ENCODE measurements at places on chromosomes 3 and 15.

GRCh38 chr3:144665567-144666053 is 694.0 kb downstream of the DIPK2A start:
- no peak for DNase-seq

GRCh38 chr3:177781686-177782161 is 584.4 kb upstream of the TBL1XR1 start:
- no peak for DNase-seq

- DNase-seq = no peak
Observed at GRCh38 chr15:78016860-78017259, 60.7 kb downstream of the TBC1D2B start.

DNA sequence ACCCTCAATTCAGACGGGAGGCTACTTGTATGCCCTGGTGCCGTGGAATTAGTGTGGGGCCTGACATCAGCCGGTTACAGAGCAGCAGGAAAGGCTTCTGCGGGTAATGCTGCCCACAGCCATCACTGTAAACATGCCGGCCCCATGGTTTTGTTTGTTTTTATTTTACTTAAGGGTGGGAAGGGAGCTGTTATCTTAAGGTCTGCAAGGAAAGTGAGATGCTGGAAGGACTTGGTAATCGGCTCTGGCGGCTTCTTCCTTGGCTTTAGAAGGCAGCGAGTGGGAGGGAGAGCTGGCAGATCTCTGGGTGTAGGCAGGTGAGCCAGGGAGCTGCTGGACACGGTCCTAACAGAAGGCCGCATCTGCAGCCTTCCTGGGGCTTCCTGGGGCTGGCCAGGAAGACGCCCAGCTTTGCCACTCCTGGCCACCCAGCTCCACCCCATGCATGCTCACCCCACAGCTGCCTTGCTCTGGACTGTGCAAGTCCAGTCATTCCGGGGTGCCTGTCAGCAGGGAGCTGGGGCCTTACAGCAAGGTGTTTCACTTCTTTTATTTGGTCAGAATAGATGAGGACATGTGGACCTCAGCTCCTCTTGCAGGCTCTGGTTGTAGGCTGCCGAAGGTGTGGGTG is 54.1 kb upstream of the FURIN start:
- DNase-seq = no peak

GRCh38 chr15:72139667-72140066 is 21.5 kb downstream of the SENP8 start:
- DNase-seq = no peak

DNA sequence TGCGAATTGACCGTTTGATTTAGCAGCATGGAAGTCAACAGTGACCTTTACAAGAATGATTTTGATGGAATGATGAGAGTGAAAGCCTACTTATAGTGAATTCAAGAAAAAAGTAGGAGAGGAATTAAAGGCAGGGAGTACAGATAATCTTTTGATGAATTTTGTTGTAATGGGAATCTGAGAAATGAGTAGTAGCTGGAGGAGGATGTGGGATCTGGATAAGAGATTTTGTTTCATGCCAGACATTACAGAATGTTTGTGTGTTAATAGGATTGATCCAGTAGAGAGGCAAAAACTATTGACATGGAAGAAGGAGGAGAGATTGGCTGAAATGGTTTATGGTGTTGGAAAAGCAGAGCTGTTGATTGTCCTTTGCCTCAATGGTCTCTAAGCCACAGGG is 17.4 kb upstream of the ZNF609 start:
- no peak for DNase-seq

GRCh38 chr3:165783383-165783782 is 53.8 kb downstream of the BCHE start:
- no peak for DNase-seq

GRCh38 chr3:18376682-18377081 is 48.5 kb downstream of the SATB1 start:
- no peak for DNase-seq

- no peak for DNase-seq
Observed at GRCh38 chr15:62476163-62476562, 311.1 kb upstream of the C2CD4B start.

DNA sequence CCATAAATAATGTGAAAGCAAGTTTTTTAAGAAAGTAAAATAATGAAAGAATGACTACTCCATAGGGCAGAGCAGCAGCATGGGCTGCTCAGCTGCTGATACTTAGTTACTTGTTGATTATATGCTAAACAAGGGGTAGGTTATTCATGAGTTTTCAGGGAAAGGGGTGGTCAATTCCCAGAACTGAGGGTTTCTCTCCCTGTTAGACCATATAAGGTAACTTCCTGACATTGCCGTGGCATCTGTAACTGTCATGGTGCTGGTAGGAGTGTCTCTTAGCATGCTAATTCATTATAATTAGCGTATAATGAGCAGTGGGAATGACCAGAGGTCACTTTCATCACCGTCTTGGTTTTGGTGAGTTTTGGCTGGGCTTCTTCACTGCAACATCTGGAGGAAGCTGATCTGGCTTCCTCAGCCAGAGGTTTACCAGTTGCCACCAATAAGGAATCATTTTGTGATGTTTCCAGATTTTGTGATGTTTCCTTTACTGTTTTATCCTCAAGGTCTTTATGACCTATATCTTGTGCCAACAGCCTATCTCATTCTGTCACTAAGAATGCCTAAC is 121.8 kb upstream of the CHL1 start:
- DNase-seq = no peak

DNA sequence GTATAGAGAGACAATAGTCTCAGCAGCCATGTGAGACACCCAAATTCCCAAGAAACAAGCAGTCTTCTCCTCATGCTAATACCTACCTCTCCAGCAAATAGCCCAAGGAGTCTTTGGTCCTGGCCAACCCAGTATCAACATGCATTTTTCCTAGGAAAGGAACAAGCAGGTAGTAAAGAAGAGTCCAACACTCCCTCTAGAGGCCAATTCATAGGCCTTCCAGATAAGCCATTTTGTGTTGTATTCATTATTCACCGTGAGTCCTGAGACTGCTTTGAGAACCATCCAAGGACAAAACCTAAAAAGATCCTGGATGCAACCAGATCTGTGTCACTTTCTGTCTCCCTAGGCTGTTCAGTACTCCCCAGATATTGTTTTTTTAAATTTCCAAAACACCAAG is 63.6 kb upstream of the SNTN start:
- DNase-seq = no peak

DNA sequence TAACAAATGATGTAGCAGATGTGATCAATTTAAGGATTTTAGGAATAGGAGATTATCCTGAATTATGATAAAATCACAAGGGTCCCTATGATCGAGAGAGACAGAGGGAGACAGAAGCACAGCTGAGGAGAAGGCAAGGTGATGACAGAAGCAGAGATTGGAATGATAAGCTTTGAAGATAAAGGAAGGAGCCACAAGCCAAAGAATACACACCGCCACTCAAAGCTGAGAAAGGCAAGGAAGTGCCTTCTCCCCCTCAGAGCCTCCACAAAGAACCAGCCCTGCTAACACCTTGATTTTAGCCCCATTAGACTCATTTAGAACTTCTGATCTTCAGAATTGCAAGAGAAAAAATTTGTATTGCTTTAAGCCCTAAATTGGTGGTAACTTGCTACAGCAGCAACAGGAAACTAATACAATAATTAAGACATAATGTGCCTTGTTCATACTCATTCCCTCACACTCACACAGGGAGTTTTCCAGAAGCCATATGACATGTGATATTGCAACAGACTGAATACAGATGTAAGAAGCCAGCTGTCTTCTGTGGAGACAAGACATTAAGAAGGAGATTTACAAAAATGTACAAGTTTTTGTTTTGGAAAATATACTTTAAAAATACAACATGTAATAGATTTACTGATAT is 38.2 kb downstream of the TRANK1 start:
- DNase-seq = no peak

DNA sequence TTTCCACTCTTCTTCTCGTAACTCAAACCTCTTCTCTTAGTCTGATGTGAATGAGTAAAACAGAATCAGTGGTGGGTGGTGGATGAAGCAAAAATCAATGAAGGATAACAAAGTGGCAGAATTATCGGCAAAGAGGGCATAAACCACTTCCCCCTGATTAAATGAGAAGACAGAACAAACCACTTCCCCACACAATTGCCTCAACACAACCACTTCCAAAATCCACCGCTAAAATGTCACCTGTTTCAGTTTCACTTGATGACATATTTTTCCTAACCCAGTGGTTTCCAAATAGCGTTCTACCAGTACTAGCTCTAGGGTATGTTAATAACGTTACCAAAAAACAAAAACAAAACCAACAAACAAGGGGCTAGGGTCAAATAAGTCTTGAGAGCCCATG is 478.7 kb upstream of the WNT5A start:
- no peak for DNase-seq

- DNase-seq = peak; percentile 28
Observed at GRCh38 chr3:69353503-69353902, 32.4 kb downstream of the FRMD4B start.

GRCh38 chr3:12190221-12190807 is 31.6 kb upstream of the TIMP4 start:
- DNase-seq = no peak

GRCh38 chr3:23550402-23550801 is 255.4 kb upstream of the UBE2E1 start:
- DNase-seq = no peak

DNA sequence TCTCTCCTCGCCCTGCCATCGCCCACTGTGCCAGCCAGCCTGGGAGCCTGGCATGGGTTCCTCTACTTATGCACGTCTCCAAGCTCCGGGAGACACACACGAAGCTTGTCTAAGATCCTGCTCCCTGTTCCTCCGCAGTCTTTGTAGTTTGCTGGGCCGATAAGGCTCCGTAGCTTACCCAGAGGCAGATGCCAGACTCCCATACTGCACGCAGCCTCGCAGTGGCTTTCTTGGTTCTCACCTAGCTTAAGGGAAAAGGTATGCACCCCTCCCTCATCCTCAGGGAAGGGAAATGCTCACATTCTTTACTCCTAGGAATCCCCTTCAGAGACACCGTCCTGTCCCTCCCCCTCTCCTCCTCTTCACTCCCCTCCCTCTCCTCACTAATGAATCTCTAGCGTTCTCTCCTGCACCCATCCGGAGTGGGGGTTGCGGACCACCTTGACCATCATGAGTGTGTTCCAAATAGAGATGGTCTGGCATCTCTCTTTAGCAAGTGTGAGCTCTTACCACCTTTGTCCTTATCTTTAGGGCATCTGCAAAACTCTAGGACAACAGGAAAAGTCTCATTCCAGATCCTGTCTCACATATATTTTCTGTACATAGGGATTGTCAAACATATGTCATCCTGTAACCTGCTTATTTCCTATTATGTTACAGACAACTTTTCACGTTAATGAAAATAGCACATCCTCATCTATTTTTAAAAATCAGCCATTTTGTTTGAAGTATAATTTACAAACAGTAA is 56.5 kb downstream of the TMEM266 start:
- no peak for DNase-seq

DNA sequence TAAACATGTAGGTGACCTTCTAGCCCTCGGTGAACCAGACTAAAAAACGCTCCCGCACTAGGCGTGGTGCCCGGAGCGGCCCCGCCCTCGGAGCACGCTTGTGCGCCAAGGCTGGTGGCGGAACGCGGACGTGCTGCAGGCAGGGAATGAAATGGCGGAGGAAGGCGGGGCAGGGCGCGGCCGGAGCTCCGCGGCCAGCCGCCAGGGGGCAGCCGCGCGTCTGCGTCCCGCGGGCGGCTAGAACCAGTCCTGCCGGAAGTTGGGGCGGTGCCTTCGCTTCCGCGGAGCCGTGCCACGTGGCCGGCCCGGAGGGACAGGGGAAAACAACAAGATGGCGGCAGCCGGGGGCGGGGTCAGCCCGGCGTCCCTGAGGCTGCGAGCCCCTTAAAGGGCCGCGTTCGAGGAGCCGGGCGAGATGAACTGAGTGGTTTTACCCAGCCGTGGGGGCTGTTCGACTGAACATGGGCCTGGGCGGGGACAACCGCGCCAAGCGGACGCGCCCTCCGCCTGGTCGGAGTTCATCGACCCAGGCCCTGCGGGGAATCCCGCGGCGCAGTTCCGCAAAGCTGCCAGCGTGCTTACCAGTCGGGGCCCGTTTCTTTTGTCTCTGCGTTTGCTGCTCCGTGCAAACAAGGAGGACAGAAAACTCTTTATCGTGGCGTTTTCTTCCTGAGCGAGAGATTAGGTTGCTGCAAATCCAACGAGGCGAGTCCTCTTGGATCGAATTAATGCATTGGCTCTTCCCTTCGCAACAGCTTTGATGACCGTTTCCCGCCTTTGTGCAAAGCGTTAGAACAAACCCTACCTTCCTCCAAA is 90.9 kb upstream of the CHD2 start:
- peak; percentile 90 for DNase-seq

- DNase-seq = no peak
Observed at GRCh38 chr15:66848116-66848515, 146.1 kb downstream of the SMAD6 start.

- DNase-seq = no peak
Observed at GRCh38 chr3:55000546-55000945, 72.7 kb upstream of the LRTM1 start.

GRCh38 chr3:33046521-33046920 is 50.4 kb downstream of the GLB1 start:
- no peak for DNase-seq

GRCh38 chr3:12833222-12834161 is 7.9 kb downstream of the RPL32 start:
- no peak for DNase-seq

- DNase-seq = no peak
Observed at GRCh38 chr15:82812994-82813393, 3.6 kb downstream of the WHAMM start.

DNA sequence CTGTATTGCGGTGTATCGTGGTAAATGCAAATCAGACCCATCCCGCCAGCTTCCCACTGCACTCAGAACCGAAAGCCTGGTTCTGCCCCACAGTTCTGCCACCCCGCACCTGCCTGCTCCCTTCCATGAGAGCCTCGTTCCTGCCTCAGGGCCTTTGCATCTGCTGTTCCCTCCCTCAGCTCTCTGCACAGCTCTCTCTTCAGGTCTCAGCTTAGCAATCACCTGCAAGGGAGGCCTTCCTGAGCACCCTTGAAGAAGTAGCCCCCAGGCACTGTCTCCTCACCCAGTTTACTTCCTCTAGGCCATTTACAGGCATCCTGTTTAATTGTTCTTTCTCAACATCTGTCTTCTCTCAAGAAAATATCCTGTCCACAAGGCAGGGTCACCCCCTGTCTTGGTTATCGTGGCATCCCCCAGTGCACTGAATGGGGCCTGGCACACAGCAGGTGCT is 13.3 kb upstream of the IQSEC1 start:
- DNase-seq = no peak

- DNase-seq = no peak
Observed at GRCh38 chr3:110932567-110932966, 139.0 kb upstream of the NECTIN3 start.

GRCh38 chr3:12679468-12679867 is 15.6 kb upstream of the RAF1 start:
- no peak for DNase-seq

DNA sequence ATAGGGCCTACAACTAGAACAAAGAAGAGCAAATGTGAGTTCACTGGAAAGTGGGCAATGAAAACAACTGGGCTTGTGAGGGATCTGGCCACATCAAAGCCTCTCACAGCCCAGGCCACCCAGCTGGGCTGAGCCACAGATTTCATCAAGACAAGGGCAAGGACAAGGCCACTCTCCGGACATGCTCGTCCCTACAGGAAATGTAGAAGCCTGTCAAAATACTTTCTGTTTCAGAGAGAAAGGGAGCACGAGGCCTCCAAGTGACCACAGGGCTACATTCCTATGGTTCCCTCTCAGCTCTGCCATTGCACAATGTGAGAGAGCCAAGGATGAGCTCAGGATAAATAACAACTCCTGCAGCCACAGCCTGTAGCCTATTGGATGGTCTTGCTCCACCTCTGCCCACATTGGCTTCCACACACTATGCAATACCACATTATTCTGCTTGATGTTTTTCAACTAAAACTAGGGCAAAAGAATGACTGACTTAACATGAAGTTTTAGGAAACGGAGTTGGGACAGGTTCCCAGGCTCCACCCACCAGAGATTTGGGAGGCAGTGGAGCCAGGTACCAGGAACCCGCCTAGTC is 12.1 kb downstream of the TBC1D2B start:
- DNase-seq = no peak
